ENCODE measurements at places on chromosomes 11 and 22.
A peak's percentile ranks its signal among the peaks of the same experiment; 100 is the strongest.

DNA sequence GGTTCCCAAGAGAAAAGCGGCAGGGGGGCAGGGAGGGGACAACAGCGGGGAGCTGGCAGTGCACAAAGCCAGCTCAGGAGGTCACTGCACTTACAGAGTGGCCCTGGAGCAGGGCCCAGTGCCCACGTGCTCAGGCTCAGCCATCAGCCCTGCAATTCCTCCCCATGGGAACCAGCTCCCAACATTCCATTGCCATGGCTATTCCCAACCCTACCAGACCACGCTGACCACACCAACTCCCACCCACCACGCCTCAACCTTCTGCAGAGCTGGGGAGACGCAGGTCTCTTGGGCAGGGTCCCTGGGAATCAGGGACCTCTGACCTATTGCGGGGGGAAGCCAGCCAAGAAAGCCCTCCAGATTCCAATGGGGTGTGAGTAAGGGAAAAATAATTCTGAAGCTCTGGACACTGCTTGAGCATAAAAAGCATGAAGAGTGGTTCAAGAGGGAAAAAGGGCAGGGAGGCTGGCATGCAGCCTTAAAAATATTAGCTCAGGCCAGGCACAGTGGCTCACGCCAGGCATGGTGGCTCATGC, 38.3 kb upstream of the TFIP11 start:
- no peak for DNase-seq

DNA sequence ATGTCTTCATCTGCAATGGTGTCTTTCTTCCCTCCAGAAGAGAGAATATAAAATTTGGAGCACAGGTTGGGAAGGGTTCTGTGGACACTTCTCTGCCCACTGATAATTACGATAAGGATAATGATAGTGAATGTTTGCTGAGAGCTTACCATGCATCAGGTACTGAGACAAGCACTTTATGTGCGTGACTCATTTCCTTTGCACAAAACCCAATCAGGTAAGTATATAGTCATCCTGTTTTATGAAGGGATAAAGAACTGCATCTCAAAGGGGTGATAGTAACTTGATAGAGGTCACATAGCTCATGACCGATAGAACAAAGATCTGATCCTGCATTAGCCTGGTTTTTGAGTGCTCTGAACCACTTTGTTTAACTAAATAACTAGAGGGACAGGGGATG, 9.4 kb downstream of the DRD2 start:
- no peak for DNase-seq

DNA sequence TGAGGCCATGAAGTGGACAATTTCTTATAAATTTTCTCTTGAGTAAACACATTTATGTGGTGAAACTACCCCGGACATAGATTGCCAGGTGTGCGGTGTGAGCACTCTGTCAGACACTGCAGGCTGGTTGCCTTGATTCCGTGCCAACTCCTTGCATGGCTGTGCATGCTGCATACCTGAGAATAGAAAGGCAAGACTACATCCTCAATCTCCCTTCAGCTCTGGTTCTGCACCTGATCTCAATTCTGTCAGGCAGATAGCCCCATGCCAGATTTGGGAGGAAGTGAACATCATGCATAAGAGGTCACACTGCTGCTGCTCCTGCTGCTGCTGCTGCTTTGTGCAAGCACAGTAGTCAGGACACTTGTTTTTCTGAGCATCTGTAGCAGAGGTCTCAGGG, 42.5 kb upstream of the DEUP1 start:
- DNase-seq: no peak

DNA sequence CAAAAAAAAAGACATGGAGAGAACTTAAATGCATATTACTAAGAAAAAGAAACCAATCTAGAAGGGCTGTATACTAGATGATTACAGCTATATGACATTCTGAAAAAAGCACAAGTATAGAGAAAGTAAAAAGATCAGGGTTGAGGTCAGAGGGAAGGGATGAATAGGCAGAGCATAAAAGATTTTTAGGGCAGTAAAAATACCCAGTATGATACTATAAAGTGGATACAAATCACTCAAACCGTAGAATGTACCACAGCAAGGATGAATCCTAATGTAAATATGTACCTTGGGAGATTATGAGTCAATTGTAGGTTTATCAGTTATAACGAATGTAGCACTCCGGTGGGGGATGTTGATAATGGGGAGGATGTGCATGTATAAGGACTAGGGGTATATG, 29.4 kb upstream of the SMCO4 start:
- no peak for DNase-seq

- no peak for DNase-seq
These were observed 131.8 kb downstream of the APIP start for GRCh38 chr11:34784318-34784841.

DNA sequence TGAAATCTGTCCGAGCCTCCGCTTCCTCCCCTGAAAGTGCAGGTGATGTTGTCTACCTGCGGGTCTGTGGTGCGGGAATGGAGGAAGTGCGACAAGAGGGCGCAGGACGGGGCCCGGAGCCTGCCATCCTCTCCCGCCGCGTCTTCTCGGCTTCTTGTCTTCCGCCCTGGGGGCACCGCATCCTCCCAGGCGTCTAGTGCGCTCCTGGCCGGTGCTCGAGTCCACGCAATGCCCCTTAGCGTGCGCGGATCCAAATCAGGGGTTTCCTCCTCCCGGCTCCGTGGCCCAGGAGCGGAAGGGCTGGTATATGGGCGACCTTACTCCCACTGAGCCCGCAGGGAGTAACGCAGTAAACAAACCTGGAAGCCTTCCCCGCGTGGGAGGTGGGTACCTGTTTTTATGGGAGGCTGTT, 405 bp downstream of the SFI1 start:
- peak; percentile 34 for DNase-seq

GRCh38 chr11:119907122-119907851, 178.3 kb upstream of the NECTIN1 start:
- DNase-seq: no peak

DNA sequence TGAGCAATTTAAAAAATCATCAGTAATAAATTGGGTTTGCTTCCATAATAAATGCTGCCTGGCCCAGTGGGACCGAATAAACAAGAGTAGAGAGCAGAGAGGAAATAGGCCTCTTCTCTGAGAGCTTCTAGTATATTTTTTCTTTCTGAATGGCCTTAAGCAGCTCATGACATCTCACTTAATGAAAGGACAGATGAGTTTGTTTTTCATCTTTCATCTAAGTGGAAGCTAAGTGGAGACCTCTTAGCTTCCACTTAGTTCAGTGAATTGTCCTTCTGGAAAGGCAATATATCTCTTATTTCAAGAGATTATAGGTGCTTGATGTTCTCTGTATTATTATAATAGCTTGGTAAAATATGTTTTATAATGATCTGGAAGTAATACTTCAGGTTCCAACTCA, 245.9 kb upstream of the ANO3 start:
- no peak for DNase-seq

DNA sequence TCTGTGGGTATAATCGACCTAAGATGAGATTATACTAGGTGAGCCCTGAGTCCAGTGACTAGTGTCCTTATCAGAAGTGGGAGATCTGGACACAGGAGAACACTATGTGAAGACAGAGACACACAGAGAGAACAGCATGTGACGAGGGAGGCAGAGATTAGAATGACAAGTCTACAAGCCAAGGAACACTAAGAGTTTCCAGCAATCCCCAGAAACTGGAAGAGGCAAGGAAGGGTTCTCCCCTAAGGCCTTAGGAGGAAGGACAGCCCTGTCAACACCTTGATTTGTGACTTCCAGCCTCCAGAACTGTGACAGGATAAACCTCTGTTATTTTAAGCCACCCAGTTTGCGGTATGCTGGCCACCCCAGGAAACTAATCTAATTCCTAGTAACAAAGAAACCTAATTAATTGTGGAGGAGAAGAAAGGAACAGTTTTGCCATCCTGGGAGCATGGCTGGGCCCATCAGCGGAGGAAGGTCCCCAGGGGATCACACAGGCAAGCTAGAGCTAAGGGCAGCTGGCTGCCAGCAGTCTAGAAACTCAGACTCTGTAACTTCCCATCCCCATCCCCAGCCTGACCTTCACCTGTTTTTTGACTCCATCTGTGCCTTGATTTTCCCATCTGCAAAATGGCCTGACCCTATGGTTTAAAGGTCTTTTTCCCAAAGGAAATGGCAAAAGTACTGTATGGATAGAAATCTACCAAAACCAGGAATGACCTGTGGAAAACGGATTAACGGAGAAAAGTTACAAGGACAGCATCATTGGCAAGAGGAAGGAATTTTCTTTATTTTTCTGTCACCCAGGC, 10.3 kb upstream of the THOC5 start:
- DNase-seq: no peak

- no peak for DNase-seq
These were observed 20.0 kb downstream of the MARK2 start for GRCh38 chr11:63858628-63859550.

- no peak for DNase-seq
These were observed 726.7 kb downstream of the METTL15 start for GRCh38 chr11:28834877-28835276.

- no peak for DNase-seq
These were observed 662.5 kb upstream of the TENM4 start for GRCh38 chr11:80103142-80103859.

DNA sequence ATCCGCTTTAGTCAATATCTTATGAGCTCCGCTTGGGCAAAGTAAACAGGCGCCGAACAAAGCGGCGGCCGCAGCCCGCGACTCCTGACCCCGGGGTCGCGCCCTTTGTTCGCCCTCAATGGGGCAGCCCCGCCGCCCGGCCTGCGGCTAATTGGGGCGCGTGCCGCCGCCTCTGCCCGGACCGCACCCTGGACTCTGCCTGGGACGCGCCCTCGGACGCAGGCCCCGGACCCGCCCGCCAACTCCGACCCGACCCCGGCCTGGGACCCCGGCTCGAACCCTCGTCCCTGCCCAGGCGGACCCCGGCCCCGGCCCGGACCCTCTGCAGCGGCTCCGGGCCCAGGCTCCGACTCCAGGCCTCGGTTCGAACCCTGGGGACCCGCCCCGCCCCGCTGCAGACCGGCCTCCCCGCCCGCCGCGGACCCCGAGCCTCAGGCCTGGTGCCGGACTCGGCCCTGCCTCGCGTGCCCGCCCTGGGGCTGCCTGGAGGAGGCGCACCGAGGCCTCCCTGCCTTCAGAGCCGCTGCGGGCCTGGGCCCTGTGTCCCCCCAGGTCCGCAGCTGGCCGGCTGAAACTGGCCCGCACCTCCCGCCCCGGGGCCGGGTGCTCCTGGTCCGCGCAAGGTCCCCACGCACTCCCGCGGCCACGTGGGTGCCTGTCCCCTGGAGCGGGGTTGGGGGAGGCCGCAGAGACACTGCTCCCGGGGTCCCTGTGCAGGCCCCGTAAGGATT, 84.7 kb upstream of the WNT7B start:
- no peak for DNase-seq

GRCh38 chr22:36293606-36294292, 40.8 kb downstream of the APOL1 start:
- DNase-seq: no peak

DNA sequence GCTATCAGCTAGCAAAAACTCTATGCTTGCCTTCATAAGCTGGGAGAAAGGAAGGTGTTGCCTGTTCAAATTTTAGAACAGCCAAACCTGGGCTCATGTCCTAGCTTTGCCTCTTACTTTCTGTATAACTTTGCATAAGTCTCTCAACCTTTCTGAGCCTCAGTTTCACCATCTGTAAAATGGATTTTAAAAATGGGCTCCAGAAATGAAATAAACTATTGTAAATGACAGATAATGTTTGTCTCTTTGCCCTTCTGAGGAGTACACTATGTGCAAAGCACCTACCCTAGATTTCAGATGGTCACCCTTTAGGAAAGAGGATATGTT, 68.7 kb downstream of the FAM168A start:
- no peak for DNase-seq

DNA sequence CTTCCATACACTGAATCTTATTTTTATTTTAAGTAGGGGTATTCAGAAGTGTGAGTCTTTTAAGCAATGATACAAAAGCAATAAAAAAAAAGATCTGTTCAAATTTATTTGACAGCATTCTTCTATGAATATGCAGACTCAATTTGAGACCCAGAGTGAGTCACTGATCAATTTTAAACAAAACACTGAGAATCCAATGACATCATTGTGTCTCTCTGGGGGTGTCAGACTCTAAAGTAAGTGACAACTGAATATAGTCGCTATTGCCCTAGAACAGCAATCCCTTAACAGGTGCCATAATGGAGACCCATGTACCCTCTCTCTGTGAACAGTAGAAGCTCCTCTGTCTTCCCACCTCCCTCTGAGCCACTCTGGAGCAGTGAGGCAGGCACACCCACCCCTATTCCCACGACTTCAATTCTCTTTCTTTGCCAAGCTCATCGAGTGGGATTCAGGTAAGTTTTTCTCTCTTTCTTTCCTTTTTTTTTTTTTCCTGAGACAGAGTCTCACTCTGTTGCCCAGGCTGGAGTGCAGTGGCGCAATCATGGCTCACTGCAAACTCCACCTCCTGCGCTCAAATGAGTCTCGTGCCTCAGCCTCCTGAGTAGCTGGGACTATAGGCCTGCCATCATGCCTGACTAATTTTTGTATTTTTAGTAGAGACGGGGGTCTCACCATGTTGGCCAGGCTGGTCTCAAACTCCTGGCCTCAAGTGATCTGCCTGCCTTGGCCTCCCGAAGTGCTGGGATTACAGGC, 5.1 kb upstream of the RPS3 start:
- no peak for DNase-seq

Measured in CD4-positive, alpha-beta T cell treated with Interleukin-12 subunit alpha and Interleukin-12 subunit beta, for 1 hour (primary cell).